Endothelial cell (in vitro differentiated cells): ENCODE measurements at places on chromosomes 6 and 20. TPM values are rescaled to one million over a fixed set of nuclear protein-coding genes. Genes with fewer than 3 reads are reported as not detected.

The GPR6 gene
- not detected for total RNA-seq

DNA sequence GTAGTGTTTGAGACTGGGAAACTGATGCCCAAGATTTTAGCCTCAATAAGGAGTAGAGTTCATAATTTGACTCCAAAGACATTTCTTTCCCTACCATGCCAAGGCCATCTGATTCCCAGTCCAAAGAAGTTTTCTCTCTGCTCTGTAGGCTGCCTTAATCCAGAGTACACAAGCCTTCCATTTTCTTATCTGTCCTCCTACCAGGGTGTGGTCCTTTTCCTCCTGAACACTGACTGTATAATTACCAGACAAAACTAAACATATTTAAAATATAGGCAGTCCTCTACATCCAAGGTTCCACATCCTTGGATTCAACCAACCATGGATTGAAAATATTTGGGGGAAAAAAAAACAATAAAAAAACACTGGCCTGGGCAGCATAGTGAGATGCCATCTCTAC, 108.4 kb downstream of the SLC16A10 start:
- DNase-seq = no peak

GRCh38 chr6:37971266-37971665, 151.7 kb downstream of the ZFAND3 start:
- DNase-seq = no peak

- peak; percentile 25 for DNase-seq
Observed at GRCh38 chr20:61252601-61253263, 671 bp downstream of the CDH4 start.

DNA sequence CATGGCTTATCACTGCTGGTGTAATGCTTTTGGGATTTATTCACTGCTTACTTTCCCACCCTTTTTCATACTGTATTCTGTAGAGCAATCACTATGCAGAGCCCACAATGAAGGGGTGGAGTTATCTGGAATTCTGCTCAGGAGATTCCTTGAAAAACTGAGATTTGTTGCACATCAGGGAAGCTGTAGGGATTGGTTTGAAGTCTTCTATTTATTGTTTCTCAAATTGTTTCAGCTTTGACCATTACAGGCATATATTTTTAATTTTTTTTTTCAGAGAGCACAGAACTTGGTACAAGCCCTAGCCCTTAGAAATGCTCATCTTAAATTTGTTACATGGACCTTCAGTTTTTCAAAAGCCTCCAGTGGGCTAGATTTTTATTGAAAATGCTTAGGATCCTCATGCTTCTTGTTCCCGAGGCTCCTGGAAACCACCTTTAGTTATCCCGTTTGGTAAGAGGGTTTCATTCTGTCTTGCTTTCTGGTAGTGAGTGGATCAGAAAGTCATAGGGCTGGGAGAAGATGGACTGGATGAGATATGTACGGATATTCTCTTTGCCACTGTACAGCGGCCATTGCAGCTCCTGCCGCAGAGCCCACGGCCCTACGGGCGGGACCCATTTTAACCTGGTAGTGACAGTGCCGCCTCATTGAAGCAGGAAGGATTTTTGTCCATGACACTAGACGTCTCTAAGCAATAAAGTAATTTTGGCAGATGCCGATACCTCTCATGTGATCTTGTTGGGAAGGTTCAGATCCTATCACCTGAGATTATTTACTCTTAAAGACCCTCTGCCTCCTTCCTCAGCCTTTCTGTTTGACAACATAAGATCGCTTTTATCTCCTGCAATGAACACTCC, 45.3 kb upstream of the ZNF184 start:
- DNase-seq = no peak

DNA sequence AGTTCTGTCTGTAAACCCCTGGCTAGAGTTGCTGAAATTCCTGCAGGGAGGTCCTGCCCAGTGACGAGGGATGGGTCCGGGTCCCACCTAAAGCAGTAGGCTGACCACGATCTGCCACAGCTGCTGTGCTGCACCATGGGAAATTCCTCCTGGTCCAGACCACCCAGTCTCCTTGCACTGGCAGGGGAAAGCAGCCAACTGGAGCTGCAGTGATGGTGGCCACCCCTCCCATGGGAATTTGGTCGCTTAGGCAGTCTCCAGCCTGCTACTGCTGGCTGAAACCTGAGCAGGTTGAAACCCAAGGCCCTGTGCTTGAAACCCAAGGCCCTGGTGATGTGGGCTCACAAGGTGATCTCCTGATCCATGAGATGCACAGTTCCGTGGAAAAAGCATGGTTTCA, 23.9 kb upstream of the MOXD1 start:
- no peak for DNase-seq

The PRSS16 gene
- total RNA-seq = 6.1 TPM

GRCh38 chr6:132391391-132392269, 9.6 kb downstream of the MOXD1 start:
- no peak for DNase-seq

The DNAH8 gene
- 0.05 TPM for total RNA-seq

The BNIP5 gene
- total RNA-seq = not detected

The KDM1B gene
- total RNA-seq = 14.9 TPM

- no peak for DNase-seq
Observed at GRCh38 chr6:166075186-166075585, 92.5 kb downstream of the TBXT start.

The MARCKS gene
- total RNA-seq = 669 TPM
